ENCODE measurements at places on chromosomes 3 and 15.

DNA sequence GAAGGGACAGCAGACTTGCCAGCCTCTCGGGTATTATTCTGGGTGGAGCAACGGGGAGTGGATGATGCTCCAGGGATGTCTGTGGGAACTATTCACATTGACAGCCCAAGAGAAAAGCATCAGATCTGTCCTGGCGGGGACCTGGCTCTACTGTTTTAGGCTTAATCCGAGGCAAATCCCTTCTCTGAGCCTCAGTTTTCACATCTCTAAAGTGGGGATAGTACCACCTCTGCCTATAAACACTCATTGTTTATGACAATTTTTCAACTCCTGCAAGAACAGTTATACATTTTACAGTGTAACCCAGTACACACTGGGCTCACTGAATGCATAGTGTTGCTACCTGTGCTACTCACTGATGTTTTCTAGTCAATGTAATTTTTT is 9.3 kb downstream of the PDIA5 start:
- no peak for DNase-seq

- no peak for DNase-seq
Observed at GRCh38 chr15:63380808-63381282, 801 bp downstream of the CA12 start.

DNA sequence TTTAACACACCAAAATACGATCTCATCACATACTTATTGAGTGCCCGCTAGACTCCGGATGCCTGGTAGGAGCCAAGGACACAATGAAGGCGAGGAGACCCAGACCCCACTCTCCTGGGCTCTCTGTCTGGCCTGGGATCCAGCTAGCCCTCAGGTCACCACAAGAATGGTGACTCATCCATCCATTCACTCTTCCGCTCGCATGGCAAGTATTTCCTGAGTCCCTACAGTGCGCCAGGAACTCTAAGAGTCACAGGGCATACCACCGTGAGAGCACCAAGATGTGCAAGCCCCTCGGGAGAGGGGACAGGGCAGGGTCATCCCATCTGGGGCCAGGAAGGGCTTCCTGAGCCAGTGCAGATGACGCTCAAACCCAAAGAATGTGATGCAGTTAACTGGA is 101.6 kb upstream of the PRR20G start:
- no peak for DNase-seq

- no peak for DNase-seq
Observed at GRCh38 chr3:63976161-63976871, 47.0 kb downstream of the PSMD6 start.

DNA sequence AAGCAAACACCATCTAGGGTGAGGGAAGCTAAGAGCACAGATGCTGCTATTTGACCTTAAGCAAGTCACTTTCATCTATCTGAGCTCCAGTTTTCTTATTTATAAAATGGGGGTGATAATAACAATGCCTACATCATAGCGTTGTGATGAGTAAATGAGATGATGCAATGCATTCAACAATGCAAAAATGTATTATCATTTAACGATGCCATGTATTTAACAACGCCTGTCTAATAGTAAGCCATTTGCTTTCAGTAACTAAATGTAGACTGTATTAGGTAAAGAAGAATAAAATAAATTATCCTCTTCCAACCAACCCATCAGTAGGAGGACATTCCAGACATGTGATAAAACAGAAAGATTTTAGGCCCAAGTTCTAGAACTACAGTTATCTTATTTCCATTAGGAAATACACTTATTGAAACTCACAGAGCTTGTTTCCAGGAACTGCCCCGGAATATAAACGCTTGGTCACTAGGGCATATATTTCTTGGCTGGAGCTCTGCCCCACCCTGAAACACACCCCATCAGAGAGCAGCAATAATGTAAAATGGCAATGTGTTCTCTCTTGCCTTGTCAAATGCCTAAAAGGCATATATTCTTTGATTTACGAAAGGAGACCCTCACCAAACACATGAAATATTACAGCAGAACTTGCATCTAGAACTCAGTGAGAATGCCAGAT is 128.3 kb downstream of the LIPC start:
- no peak for DNase-seq

DNA sequence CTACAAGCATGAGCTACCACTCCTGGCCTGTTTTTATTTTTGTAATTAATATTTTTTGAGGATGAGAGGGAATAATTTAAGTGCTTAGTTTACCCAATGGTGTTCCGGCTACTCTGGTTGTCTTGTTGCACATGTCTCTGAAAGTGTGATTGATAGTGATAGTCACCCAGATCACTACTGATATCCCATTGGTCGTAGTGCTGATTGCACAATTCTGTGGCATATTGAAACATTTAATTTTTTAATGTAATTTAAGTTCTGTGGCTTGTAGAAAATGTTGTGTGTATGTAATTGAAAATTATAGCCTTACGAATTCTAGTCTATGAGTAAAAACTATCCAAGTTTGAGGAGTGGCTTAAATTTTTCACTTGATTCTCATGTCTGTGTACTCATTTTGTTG is 11.9 kb downstream of the ARIH2 start:
- no peak for DNase-seq

- DNase-seq: no peak
Observed at GRCh38 chr3:29171043-29171990, 109.6 kb upstream of the RBMS3 start.

- no peak for DNase-seq
Observed at GRCh38 chr15:44340410-44340809, 51.9 kb downstream of the GOLM2 start.

DNA sequence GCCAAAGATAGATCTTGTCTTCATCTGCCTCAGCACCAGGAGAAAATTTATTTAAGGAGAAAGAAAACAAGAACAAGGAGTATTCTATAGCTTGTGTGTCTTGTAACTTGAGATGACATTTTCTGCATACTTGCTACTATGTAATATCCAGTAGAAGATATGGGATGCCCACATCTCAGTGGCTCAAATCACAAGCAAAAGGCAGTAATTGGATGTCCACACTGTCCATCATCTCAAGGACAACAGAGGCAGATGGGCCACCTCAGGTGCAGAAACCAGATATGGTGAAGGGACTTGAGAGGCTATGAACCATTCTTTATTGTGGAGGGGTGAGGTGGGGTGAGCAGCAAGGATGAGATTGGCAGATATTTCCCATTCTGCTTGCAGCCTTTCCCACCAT is 309.0 kb downstream of the GBE1 start:
- no peak for DNase-seq

- peak; percentile 24 for DNase-seq
Observed at GRCh38 chr15:82139823-82140268, 94.0 kb upstream of the MEX3B start.

DNA sequence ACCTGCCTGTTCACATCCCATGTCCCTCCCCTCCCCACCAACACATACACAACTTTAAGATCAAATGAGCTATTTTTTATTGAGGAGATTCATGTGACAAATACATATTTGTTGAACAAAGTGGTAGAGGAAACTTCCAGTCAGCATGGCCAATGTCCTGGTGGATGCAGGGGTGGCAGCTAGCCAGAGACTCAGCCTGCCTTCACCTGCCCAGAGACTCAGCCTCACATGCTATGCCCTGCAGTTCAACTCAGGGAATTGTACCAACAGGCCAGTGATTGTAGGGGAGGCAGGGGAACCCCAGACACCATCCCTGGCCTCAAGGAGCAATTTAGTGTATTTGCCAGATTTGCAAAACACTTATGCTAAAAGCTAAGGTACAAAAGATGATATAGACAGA is 136.6 kb downstream of the OPA1 start:
- DNase-seq: no peak

DNA sequence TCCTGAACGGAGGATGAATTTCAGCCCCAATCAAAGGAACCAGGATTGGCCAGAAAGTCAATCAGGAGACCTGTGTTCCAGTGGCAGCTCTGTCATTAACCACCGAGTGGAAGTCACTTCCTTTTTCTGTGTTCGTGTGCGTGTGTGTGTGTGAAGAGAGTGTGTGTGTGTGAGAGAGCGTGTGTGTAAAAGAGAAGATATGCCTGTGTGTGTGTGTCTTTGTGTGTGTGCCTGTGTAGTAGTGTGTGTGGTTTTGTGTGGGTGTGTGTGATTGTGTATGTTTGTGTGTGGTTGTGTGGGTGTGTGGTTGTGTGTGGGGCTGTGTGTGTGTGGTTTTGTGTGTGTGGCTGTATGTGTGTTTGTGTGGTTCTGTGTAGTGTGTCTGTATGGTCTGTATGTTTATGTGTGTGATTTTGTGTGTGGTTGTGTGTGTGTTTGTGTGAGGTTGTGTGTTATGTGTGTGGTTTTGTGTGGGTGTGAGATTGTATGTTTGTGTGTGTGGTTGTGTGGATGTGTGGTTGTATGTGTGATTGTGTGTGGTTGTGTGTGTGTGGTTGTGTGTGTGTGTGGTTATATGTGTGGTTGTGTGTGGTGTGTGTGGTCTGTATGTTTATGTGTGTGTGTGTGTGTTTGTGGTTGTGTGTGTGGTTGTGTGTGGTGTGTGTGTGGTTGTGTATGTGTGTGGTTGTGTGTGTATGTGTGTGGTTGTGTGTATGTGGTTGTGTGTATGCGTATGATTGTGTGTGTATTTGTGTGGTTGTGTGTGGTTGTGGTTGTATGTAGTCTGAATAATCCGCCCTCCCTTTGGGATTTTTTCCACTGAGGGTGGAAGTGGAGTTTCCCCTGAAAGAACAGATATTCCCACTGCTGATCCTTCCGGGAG is 314.4 kb downstream of the SHQ1 start:
- no peak for DNase-seq

DNA sequence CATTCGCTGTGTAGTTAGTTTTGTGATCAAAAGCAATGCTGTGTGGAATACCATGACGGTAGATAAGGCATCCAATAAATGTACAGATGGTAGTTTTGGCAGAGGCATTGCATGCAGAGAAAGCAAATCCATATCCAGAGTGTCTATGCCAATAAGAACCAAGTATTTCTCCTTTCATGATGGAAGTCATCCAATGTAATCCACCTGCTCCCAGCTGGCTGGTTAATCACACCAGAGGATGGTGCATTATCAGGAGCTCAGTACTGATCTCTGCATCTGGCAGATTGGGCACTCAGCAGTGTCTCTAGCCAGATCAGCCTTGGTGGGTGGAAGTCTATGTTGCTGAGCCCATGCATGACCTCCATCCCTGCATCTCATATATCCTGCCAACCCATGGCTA is 677.7 kb upstream of the NECTIN3 start:
- DNase-seq: no peak

DNA sequence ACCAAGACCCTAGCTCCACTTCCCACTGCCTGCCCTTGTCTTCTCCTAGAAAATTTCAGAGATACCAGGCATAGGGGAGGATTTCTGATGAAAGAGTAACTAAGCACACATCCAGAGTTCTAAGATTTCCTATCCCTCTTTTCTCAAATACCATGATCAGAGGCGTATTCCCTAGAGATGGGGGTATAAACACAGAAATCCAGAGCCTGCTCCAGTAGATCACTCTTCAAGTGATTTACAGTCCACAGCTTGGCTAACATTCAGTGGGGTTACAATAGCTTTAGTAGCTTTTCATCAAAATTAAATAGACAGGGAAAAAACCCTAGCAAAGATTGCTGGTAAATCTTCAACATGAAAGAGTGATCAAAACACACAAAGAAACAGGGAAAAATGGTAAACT is 800.7 kb upstream of the GRM7 start:
- no peak for DNase-seq

DNA sequence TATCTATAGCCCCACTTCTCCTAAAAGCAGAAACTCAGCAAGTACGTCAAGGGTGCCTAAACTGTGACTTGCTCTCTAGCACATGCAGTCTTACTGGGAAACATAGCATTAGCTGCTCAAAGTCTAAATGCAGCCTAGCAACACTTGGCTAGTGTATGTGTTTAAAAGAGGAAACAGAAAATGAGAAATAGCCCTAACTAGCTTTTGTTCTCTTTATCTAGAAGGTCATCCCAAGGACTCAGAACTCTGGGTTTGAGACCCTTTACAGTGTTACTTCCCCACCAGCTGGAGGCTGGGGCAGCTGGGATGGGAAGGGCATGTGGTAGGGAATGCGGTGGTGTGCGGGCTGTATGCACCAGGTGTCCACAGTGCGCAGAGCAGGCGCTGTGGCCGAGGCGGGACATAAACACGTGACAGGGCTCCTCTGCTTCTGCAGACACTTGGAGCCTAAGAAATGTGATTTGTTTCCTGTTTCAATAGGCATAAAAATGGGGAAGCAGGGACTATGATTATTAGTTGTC is 13.3 kb downstream of the ETV5 start:
- no peak for DNase-seq

DNA sequence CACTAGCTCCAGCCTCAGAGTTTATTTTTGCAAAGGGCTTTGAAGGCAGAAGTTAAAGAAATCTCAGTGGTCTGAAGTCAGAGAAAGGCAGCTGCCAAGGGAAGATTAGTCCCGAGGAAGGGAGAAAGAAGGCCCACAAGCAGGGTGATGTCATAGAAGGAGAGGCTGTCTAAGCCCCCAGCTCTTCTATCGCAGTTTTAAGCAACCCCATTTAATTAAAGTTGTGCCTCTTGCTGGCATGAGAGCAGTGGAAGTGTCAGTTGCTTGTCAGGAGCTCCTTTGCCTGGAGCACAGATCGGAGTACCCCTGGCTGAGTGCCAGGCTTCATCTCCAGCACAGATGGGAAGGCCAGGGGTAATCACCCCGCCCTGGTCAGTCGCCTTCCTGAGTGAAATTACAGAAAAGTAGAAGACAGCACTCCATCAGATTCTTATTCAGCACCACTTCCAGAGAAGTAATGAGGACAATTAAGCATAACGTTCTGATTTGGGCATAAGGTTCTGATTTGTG is 530.7 kb downstream of the EPHB1 start:
- DNase-seq: peak; percentile 15

DNA sequence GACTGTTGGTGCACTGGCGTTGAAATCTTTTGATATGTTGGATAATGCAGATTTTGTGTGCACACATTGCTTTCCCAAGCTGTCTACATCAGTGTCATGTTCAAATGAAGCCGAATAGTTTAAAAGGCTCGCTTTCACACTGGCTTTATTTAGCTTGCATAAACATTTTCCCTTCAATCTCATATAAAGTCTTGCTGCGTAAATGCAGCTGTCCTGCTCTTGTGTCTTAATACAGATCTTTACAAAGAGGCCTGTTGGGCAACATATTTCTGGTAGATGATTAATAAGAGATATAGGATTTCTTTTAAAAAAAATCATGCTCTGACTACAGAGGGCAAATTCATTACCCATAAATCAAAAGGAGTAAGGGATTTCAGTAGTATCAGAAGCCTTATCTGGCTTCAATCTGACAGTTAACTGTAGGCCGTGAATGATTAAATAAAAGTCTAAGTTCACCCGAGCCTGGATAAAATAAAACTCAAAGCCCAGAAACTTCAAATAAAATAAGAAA is 937.2 kb downstream of the FHIT start:
- DNase-seq: no peak

- DNase-seq: no peak
Observed at GRCh38 chr3:43855674-43856299, 165.0 kb downstream of the ABHD5 start.

- no peak for DNase-seq
Observed at GRCh38 chr15:71278989-71279756, 163.9 kb downstream of the THSD4 start.

- no peak for DNase-seq
Observed at GRCh38 chr3:48686538-48687219, 964 bp upstream of the NCKIPSD start.

GRCh38 chr3:106691476-106691875 is 685.8 kb upstream of the CCDC54 start:
- DNase-seq: no peak
